ENCODE measurements at places on chromosomes 1 and 21. TPM values are rescaled to one million over a fixed set of nuclear protein-coding genes. Genes with fewer than 3 reads are reported as not detected.

- no peak for DNase-seq
Observed at GRCh38 chr1:248710305-248710900, 7.8 kb upstream of the OR14I1 start.

The SPTA1 gene
- total RNA-seq, result not detected

DNA sequence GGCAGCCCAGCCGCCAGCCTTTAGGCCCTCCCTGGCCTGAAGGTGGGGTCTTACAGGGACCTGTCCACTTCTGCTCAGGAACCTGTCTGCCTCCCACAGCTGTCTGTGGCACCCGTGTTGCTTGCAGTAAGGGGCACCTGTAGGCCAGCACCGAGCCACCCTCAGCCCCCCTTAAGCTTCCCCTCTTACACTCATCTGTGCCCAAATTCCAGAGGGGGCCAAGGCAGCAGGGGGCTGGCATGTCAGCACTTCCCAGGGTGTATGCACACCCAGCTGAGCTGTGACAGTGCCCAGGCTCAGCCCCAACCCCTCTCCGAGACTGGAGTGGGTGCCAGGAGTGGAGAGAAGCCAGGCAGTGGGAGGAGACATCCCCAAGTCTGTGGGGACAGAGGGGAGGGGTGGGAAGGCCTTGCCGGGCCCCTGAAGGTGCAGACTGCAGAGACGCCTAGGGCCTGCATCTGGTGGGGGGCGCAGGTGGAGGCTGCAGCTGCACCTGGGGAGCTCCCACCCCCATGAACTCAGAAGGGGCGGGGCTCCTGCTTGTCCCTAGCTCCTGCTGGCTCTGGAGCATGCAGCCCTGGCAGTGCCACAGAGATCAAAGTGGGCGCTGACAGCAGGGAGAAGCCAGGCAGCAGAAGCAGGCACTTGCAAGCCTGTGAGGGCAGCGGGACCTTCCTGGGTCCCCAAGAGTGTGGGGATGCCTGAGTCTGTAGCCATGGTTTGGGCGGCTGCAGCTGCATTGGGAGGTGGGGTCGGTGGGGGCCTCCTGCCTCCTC is 5.4 kb upstream of the SLC2A7 start:
- DNase-seq, result no peak

The CD48 gene
- total RNA-seq, result 234 TPM

DNA sequence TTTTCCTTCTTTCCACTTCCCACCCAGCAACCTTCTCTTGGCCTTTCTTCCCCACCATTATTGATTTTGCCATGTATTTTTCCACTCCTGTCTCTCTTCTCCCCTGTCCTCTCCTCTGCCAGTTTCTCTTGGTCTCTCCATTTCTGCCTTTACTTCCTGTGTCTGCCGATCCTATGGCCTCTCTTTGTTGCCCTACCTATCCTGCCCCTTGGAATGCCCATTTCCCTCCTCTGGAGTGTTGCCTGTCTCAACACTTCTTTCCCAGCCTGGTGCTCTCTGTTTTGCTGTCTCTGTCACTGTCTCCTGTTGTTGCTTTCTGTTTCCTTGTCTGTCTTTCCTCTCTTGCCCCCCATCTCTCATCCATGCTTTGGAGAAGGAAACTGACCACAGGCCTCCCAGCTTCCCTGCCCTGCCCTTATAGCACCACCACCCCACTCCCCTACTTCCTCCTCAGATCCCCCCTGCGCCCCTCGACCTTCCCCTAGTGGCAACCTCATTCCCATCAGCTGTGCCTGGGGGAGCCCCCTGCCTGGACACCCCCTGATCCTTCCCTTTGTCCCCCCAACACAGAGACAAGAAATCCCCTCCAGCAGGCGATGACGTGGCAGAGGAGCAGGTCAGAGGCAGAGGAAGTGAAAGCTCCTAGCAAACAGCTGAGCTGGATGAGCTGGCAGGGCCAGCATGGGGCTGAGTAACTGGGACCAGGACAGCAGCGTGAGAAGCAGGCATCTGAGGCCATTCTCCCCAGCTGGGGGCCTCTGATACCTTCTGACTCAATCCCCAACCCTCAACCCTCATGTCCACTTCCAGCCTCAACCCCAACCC is 6.6 kb upstream of the ETV3L start:
- no peak for DNase-seq

The UBXN10 gene
- total RNA-seq, result 0.38 TPM
